NCI-H2081 (cell line): ENCODE measurements at places on chromosomes 2 and 18.

DNA sequence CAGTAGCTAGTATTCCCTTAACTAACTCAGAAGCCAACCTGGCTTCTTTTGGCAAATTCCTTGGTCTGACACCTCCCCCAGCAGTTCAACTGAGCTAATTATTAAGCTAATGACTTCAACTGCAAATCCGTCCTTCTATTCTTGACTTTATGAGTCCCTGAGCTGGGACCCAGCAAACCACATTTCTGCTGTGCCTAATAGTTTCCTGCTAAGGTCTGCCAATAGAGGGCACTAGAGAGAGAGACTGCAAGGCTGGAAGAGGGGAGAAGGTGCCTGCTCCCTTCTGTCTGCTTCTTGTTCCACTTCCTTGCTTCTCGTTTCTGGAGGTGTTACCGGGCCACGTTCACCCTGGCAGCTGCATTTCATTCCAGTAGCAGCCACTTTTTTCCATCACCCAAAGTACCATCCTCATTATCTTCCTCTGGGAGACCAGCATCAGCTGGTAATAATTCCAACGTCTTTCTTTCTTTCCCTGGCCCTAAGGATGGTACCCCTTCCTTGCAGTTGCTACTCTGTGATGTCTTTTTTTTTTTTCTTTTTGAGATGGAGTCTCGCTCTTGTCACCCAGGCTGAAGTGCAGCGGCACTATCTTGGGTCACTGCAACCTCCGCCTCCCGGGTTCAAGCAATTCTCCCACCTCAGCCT lies 352.0 kb downstream of the TNS1 start:
- peak; percentile 61 for DNase-seq

- no peak for DNase-seq
Measured at GRCh38 chr2:22520369-22521288, 864.4 kb upstream of the KLHL29 start.

DNA sequence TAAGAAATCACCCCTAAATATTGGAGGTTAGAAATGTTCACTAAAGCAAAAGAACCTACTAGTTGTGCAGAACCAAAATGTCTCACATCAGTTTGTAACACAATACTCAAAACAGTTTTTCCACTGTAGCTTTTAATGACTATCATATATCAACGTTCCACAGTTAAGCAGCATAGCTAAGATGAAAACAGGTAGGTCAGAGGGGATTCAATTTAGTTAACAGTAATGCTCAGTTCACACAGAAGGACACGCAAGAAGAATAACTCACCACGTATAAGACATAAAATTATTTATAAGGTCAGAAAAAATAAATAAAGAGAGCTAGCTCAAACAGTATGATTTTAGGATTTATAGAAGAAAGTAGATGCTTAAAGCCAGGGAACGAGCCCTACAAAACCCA lies 118.9 kb upstream of the CCDC150 start:
- DNase-seq = no peak

DNA sequence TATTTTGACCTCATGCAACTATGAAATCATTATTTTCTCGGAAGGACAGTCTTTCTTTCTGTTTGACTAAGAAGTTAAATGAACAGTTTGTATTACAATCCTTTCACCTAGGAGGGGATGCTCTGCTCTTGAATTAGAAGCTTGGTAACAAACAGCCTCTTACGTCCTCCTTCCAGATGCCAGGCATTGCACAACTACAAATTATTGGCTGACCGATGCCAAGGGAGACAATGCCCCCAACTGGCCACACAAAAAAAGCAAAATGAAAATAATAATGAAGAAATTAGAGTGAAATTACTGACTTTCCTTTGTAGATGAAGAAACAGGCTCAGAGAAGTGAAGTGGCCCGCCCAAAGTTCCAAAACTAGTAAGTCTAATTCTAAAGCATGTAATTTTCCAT lies 177.9 kb downstream of the CYRIA start:
- DNase-seq = no peak

GRCh38 chr2:32617599-32618189 lies 10.2 kb upstream of the TTC27 start:
- no peak for DNase-seq

GRCh38 chr2:47274054-47274782 lies 119.1 kb upstream of the STPG4 start:
- no peak for DNase-seq

GRCh38 chr2:161159456-161160225 lies 587 bp upstream of the TANK start:
- DNase-seq = no peak

DNA sequence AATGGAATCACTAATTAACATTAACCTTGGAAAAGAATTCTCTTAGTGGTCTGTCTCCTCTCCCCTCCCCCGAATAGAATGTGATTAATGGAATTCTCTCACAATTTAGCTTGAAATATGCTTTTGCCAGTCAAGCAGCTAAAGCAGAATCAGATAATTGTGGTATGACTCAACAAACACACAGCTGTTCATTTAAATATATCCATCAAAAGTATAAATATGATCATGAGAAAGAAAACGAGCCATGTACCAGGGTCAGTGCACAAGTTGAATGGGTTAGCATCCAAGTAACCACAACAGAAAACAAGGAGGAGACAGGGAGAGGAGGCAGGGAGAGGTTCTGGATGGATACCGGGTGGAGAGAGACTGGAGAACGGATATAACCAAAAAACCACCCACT lies 66.9 kb downstream of the ACVR1 start:
- no peak for DNase-seq

GRCh38 chr18:59743566-59743965 lies 46.3 kb upstream of the CCBE1 start:
- DNase-seq = no peak

DNA sequence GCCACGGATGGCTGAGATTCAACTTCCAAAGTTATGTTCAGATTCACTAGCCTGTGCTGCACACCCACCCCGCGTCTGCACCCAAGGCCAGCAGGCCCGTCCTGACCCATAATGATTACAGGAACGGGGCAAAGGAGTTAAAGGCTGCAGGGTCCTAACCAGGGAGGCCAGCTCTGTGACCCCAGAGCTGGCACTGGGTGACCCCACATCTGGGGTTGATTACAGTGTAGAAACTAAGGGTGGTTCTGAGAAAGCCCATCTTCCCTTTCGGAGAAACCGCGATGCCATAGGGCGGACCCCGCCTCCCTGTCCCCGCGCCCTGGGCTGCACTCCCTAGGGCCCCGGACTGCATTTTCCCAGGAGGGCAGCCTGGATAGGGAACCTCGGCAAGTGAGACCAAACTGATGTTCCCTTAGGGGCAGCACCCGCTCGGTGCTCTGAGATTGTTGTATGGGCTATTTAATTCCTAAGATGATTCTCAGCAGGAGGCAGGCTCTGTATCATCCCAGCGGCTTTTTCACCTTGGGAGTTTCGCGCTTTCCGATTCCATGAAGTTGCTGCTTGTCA lies 2.2 kb upstream of the GPR148 start:
- DNase-seq = no peak

- peak; percentile 68 for DNase-seq
Measured at GRCh38 chr2:235640377-235640776, 146.5 kb downstream of the AGAP1 start.

GRCh38 chr2:181949047-181949446 lies 36.6 kb upstream of the PPP1R1C start:
- DNase-seq = no peak

- no peak for DNase-seq
Measured at GRCh38 chr18:39840856-39841481, 2114.1 kb upstream of the PIK3C3 start.

DNA sequence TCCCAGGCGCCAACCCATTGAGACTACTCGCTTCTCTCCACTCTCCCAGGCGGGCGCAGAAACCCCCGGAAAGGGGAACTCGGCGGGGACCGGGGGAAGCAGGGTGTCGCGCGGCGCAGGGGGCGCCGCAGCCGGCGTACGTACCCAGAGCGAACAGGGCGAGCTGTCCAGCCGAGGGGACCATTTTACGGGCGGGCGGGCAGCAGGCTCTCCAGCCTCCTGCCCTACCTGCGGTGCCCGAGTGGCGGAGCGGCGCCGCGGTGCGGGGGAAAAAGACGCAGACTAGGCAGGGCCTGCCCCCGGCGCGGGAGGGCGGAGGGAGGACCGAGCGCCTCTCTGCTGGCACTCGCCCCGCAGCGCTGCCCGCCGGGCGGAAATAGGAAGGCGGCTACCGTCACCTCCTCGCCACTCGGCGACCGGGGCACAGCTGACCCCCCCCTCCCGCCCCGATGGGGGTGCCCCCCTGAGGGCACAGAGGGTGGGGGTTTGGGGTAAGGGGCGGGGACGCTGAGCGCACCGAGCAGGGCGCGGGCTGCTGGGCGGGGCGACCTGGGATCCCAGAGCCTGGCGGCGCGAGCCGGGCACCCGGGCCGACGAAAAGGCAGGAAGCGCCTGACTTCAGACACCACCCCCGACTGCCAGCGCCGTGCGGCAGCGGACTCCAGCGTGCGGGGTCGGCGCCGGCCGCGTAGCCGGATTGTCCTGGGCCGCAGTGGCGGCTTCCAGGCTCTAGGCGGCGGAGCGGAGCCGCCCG lies at the start of gene TGFA:
Gene TGFA (minus strand): TSS at position 243 of the 754 bp plus-strand sequence. CDS start 59 bp downstream, at position 184.
- peak; percentile 52 for DNase-seq

GRCh38 chr18:75218065-75218923 lies 7.7 kb downstream of the TSHZ1 start:
- DNase-seq = peak; percentile 38

- DNase-seq = no peak
Measured at GRCh38 chr18:275486-275885, 7.6 kb upstream of the THOC1 start.

DNA sequence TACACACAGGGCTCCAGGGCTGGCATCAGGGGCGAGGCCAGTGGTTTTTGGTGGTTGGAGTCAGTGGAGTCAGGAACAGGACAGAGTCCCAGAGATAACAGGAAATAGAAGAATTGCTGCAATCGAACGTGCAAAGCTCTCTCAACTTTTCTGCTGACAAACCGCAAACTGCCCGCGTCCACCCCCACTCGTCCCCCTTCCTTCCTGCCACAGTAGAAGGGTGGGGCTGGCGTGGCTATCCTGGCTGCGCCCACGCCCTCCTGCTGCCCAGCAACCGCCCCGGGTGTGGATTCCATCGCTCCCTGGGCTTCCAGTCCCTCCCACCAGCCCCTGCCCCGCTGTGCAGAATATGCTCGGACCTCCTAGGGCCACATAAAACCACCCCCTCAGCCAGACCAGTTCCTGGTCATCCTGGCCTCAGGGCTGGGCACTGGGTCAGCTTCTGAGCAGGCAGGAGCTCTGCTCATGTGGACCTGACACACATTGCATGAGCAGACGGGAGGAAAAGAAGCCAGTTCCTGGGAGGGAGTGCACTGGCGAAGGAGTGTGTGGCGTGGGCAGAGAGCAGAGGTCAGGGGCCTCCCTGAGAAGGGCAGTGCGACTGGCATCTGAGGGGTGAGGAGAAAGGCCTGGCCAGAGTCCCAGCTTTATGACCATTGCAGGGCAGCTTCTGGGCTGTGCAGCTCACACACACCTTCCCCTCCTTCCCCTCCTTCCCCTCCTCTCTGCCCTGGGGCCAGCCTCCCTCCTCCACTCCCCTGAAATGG lies 85.4 kb upstream of the ATG16L1 start:
- DNase-seq = no peak

DNA sequence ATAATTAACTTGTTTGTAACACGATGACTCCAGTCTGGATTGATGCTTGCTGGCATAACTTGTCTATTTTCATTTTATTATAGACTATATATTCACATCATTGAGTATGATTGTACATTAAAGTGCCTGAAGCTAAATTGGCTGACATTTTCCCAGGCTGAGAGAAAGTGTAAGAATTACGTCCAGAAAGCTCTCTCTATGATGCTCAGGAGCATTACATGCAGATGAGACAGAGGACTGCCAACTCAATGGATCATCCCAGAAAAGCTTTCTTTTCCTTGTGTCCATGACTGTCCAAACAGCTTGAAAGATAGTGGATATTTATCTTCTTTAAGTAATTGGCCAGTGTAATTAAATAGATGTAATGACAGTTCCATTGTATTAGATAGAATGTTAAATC lies 1372.2 kb upstream of the TMEFF2 start:
- peak; percentile 33 for DNase-seq

DNA sequence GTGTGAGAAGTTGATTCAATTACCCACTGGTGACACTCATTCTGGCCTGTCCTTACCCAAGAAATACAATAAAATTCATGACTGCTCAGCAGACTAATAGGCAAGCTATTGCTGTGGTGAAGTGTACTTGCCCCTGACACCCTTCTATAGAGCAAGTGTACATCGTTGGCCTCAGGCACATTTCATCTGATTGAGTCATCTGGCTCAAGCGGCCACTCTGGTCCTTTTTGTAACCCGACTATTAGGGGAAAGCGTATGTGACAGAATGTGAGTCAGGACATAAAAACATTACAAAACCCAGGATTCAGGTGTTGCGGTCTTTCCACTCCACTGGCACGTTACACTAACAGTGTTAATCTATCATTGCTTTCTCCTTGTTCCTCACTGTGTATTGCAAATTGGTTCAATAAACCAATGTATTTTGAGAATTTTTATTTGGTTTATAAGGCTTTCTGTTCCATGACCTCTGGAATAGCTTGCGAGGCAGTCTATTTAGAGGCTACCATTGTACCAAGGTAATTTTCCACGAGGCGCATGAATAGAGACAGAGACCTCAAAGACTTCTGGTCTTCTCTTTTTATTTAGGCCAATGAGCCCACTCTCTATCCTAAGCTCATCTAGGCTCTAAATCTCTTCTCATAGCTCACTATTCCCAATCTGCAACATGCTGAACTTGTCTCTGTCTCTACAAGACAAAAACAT lies 10.2 kb upstream of the TTC32 start:
- DNase-seq = no peak

- no peak for DNase-seq
Measured at GRCh38 chr2:36550006-36550405, 48.0 kb downstream of the FEZ2 start.

DNA sequence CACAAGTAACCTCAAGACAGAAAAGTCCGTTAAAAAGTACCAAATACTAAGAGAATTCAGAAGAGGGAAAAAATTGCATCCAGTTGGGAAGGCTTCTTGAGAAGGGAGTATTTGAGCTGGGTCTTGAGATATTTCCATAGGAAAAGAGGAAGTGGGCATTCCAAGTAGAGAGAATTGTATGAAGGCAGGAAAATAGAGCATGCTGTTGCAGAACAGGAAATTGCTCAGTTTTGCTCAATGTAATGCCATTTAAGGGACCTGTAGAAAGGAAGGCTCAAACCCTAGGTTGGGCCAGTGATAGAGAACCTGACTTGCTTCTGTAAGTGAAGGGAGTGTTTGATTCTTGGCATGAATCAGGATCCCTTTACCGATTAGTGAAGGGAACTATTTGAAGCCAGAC lies 1.0 kb upstream of the ZC3H8 start:
- no peak for DNase-seq

- no peak for DNase-seq
Measured at GRCh38 chr2:61733563-61733962, 120.3 kb downstream of the FAM161A start.
